NCI-H524 treated with DMSO at 0.1 percent for 48 hours (cell line): ENCODE measurements at places on chromosomes 2 and 18.

DNA sequence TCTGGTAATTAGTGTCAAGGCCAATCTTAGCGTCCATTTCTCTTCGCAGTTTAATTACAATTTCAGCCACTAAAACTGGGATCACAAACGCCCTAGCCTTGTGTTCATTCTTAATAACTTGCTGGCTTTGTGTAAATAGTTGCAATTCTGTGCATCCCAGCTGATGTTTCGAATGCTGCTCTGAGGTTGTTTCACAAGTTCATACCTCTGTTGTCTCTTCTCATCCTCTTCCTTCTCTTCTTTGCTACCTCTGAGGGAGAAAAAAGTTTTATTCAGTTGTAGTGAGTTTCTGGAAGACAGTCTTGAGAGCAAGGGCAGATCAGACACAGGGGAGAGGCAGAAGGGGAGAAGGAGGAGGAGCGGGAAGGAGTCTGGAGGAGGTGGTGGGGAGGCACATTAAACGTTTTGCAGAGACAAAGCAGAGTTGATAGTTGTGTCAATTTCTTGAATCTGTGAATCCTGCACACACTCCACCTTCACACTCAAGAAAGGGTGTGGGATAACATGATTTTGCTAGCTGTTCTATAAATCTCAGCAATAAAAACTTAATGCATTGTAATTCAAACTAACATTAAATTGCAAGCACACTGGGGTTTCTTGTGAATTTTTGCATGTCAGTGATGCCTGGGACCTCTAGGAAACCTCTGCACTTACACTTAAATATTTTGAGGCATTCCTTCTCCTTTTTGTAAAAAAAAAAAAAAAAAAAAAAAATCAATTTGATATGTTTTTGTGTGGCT, 6.8 kb downstream of the MEIS1 start:
- no peak for DNase-seq

DNA sequence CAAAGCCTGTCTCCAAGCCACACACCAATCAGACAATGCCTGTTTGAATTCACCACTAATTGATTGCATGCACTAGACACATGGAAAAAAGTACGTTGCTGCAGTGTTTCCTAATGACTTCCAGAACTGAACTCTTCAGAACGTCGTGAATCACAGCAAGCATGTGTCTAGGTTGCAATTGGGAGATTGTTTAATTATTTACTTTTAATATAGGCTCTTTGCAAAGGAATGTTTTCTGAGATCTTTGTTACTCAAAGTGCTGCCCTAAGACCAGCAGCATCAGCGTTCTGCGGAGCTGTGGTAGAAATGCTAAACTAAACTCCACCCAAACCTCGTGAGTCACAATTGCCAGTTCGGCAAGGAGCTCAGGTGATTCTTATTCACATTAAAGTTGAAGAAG, 52.7 kb upstream of the CCDC68 start:
- DNase-seq: no peak

DNA sequence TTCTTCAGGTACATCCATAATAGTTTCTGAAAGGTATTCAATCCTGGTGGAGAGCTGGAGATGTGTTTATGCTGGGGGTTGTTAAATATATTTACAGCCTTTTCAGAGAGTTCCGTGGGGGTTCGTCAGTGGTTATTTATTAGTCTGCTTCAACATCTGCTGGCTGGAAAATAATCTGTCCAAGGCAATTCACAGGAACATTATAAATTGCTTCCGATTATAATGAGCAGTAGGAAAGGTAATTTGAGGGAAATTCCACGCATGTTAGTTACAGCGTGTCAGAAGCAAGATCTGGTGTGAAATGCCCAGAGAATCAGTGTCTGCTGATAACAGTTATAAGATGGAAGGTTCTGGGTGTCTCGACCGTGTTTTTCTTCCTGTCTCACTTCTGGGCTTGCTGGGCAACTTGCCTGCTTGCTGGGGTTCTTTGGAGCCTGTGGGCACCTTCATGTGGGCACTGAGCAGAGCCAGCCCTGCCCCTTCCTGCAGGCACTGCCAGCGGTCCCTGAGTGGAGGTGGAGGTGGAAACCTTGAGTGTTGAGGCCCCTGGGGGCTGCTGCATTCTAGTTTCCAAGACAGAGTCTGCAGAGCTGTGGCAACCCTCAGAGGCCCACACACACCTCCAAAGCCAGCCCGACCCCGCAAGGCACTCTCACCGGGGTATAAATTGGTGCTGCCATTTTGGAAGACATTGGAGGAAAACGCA, 185.7 kb downstream of the FAM210A start:
- no peak for DNase-seq

- no peak for DNase-seq
Observed at GRCh38 chr2:71474116-71474743, 20.9 kb downstream of the DYSF start.

GRCh38 chr2:238938401-238939055, 90.6 kb downstream of the TWIST2 start:
- no peak for DNase-seq

- DNase-seq: no peak
Observed at GRCh38 chr2:176763851-176764404, 448.7 kb upstream of the HNRNPA3 start.

GRCh38 chr2:218093879-218094278, 24.8 kb downstream of the RUFY4 start:
- no peak for DNase-seq

GRCh38 chr2:120856421-120856862, 120.8 kb downstream of the GLI2 start:
- no peak for DNase-seq

GRCh38 chr18:26504831-26505230, 43.5 kb downstream of the KCTD1 start:
- DNase-seq: no peak

GRCh38 chr2:73004466-73004865, 67.0 kb downstream of the SFXN5 start:
- DNase-seq: no peak

DNA sequence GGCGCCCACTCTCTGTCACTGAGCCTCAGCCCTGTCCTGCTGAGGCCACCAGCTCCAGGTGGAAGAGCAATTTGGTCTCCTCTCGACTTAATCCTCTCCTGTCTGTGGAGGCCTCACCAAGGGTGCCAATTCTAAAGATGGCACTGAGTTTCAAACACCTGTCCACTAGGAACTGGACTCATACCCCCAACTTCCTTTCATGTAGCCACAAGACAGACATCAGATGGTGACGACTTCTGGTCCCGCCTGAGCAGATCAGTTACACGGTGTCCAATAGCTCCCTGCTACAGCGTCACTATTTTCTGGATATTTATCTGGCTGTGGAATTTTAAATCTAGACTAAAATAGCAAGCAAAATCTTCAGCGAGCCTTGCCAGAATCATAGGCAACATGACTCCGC, 24.5 kb upstream of the SP5 start:
- DNase-seq: peak; percentile 48

DNA sequence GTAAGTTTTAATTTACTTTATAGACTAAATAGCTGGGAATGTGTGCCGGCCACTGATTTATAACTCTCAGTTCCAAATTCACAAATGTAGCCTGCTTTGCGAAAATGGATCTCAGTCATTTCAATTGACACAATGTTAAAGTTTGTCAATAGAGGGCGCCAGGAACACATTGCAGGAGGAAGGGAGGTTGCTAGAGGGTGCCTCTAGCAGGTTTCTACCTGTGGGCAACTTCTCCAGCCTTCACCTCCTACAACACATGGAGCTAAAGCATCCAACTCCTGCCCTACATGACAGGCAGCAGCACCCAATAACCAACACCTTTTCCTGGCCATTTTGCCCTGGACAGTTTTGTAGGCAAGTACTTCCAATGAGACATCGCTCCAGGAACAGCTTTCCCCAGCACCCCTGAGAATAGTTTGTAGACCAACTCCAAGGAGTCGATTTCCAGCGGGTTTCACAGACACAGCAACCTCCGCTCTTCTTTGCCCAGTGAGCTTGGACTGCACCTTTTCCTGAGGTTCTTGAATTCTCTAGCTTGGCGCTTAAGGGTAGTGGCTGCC, 784.8 kb upstream of the CDH2 start:
- DNase-seq: no peak

DNA sequence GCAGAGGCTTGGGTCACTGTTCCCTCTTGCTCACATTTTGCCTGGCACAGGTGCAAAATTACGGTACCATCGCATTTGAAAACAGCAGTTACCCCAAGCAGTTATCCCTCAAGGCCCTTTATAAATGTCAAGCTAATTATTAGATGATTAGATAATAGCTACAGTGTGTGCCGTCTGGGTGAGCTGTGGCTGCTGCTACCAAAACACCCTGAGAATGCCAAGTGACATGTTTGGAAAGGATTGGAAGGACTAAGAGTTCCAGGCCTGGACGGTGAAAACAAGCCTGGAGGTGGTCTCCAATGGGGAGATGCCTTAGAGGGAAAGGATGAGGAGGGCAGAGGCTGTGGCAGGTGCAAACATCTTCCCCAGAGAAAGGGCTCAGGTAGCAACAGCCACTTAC, 120.6 kb downstream of the CAPN13 start:
- DNase-seq: no peak

DNA sequence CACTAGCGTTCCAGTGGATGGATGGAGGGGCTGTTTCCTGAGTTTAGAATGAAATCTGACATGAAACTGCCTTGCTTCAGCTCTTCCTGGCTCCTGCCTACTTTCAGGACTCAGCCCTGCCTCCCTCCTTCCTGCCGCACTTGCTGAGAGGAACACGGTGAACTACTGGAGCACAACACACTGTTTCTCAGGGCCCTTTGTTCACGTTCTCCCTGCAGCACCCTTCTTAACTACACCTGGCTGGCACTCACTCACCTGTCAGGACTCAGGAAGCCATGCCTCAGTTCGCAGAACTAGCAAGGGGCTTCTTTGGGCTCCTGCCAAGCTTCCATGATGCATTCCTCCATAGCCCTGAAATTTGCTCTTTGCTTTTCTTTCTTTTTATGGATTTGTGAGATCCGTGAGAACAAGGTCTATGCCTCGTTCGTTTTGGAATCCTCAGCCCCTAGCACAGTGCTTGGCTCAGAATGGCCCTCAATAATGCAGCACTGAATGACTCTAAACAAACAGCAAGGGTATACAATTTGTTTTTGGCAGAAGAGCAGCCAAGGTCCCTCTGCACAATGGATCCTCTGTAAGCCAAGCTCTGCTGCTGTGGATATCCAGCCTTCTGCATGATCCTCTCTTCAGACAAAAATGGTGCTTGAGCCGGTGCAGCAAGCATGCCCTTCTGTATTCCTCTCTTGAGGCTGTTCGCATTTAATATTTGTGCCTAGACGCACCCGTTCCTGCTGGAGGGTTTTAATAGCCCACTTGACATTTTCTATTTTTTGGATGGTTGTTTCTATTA, 357.0 kb downstream of the TSN start:
- no peak for DNase-seq
